ENCODE measurements at places on chromosomes 5 and 9.

DNA sequence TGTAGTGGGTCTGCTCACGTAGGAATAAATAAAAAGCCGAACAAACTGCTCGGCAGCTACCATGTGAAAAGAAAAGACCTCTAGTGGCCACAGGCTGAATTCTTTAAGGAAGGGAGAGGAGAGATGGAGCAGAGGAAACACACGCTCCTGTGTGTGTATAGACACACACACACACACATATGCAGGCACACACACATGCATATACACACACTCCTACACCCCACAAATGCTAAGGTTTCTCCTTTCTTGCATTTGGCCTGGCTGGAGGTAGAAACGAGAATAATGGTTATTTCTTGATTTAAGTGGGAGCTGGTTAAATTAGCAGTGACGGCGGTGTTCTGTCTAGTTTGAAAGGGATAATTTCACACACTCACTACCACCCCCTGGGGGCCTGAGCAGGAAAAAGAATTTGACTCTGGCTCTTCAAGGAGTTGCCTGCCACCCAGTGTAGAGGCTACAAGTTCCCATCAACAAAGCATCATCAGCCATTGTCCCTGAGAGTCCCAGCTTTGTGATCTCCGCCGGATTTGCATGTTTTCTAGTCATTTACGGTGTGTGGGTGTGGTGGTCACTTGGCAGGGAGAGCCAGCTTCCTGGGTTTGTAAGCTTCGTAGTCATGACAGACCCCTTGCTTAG, at the start of gene INSYN2B:
TSS of gene INSYN2B (minus strand) at position 78 of the 636 bp plus-strand sequence. CDS start 96,597 bp downstream, outside the sequence.
- DNase-seq: no peak

GRCh38 chr5:36300191-36300926, 1.3 kb downstream of the RANBP3L start:
- DNase-seq: no peak

GRCh38 chr9:16344343-16344742, 526.1 kb downstream of the BNC2 start:
- DNase-seq: no peak

- no peak for DNase-seq
These were observed 317.0 kb upstream of the ADCY2 start for GRCh38 chr5:7078901-7079300.

- peak; percentile 38 for DNase-seq
These were observed 194.7 kb upstream of the FREM1 start for GRCh38 chr9:15104826-15105420.

DNA sequence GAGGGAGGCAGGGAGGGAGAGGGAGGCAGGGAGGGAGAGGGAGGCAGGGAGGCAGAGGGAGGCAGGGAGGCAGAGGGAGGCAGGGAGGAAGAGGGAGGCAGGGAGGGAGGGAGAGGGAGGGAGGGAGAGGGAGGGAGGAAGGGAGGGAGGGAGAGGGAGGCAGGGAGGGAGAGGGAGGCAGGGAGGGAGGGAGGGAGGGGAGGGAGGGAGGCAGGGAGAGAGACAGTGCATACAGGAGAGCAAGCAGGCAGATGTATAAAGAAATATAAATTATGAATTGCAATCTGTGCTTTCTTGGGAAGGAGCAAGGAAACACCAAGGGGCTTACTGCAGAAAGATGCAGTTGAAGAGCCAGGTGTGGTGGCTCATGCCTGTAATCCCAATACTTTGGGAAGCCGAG, 147.2 kb upstream of the PANK3 start:
- DNase-seq: no peak

Data from central memory CD4-positive, alpha-beta T cell (primary cell).